AG04449 (cell line): ENCODE measurements at places on chromosomes 12 and 14.

DNA sequence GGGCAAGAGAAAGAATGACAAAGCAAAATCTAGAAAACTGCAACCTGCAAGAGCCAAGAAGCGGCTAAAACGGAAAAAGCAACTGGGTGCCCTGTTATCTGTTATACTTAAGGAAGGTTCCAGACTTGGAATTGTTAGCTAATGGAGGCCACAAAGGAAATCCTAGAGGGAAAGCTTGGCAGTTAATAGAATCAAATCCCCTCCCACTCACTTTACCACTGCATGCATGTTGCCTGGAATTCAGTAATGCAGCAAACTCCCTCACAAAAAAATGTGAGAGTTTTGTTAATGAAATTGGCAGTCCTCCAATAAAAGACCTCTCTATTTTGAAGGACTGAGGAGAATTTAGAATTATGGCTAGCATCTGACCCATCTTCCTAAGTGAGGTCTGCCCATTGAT lies 164.2 kb upstream of the SOX5 start:
- no peak for DNase-seq

DNA sequence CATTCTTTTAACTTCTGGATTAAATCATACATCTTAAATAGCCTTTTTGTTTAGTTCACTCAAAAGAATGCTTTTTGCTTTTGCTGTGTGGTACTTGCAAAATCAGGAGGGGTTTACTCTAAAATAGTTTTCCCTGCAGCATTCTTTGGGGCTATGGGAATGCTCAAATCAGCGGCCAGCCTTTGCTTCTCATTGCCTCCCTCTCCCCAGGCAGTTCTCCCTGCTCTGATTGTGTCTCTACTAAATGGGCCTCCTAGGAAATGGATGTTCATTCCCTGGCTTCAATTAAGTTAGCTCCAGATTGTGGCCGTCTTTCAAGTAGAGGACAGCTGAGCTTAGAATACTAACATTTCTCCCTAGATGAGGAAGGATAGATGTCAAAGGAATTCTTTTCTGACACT lies 4.4 kb downstream of the TULP3 start:
- DNase-seq = no peak

DNA sequence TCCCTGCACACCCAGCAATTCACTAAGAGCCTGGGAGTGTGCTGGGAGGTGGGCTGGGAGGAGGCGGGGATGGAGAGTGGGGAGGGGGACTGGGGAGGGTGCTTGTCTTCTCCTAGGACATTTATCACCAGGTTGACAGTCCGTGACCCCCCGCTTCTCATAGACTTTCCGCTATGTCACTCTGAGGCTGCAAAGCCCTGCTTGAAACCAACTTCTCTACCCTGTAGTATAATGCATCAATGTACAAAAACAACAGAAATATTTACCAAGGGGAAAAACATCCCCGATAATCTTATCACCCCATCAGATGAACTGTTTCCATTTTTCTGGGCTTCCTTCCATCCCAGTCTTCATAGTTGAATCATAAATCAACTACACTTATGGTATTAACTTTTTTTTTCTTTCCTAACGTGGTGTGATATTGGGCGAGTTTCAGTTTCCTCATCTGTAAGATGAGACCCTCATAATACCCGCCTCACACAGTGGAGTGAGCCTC lies 28.6 kb upstream of the BATF start:
- no peak for DNase-seq

DNA sequence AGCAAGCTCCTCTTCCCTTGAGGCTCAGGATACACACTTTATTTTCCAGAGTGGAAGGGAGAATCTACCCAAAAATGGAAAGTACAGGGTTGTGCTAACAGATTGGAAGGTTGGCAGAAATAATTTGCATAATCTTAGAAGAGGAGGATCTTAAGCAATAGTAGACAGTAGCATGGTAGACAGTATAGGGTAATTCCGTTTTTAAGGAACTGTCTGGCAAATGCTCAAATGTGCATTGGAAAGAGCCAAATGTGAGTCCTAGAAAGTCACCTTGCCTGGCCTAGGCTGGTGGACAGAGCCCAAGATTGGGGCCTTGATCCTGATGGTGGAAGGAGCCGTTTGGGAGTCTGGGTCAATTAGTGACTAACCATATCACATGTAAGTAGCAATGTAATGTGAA lies 13.1 kb upstream of the CARMIL3 start:
- no peak for DNase-seq

DNA sequence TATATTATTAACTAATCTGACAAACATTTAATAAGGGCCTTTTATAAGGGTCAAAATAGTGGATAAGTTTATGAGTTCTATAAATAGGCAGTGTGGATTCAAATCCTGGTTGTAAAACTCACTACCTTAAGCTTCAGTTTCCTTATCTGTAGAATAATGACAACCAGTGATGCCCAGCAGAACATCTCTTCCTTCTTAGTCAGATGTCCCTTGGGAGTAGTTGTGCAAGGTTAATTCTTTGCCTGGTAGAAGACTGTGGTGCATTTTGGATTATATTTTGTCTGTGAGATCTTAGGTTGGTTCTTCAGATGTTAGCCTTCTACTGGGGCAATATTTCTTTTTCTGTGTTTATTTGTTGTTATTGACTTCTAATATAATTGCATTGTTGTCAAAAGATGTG lies 59.5 kb downstream of the ARID2 start:
- peak; percentile 21 for DNase-seq
